ENCODE measurements at places on chromosomes 2 and 18.
A peak's percentile ranks its signal among the peaks of the same experiment; 100 is the strongest.

DNA sequence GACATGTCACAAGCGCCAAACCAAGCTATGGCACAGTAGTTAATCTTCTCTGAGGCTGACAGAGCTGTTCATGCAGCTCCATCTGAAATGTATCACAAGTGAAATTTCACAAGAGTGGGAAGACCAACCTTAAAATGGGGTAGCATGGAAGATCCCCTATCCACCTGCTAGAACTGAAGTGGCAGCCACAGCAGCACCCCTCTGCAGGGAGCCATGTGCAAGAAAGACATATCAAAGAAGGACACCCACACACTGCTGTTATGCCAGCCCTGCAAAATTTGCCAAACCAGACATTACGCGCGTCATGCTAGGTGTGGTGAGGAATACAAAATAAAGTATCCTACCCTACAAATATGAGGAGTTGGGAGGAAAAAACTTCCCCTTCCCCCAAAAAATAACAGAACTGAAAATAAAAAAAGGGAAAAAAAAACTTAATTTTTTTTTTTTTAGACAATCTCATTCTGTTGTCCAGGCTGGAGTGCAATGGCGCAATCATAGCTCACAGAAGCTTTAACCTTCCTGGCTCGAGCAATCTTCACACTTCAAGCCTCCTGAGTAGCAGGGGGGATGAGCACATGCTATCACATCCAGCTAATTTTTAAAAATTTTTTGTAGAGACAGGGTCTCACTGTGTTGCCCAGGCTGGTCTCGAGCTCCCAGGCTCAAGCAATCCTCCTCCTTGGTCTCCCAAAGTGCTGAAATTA, 76.2 kb downstream of the STK39 start:
- no peak for DNase-seq

DNA sequence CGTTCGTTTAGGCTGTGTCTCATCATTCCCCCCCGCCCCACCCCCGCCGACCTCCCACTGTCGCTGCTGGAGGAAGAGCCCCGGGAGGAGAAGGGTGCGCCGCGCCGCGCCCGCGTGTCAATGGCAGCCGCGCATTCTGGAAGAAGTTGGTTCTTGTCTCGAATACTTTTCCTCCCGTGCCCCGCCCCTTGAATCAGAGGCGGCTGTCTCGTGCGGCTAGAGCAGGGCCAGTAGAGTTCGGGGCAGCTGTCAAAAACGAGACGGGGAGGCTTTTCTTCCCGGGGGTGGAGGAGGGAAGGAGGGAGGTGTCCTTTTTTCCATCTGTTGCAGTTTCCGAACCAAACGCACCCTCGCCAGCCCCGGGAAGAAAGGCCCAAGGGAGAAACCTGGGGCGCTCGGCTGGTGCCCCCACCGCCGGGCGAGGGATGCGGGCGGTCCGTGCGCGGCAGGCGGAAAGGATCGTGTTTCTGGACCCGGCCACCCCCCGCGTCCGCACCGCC, 410 bp upstream of the TGIF1 start:
- DNase-seq: peak; percentile 70

DNA sequence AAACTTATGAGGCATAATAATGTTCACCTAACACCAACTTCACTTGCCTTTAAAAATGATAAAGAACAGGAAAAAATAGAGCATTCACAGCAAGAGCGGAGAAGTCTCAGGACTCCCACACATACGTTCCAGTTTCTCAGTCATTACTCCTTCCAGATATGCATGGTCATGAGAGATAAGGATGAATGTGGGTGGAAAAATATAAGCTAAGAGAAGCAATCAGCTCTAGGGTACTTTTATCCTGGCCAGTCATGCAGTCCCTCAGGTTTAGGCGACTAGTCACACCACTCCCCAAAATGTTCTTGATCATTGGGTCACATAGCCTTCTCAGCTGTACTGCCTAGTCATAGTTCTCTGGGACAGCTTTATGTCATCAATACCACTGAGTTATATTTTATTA, 29.2 kb upstream of the CCDC178 start:
- no peak for DNase-seq

DNA sequence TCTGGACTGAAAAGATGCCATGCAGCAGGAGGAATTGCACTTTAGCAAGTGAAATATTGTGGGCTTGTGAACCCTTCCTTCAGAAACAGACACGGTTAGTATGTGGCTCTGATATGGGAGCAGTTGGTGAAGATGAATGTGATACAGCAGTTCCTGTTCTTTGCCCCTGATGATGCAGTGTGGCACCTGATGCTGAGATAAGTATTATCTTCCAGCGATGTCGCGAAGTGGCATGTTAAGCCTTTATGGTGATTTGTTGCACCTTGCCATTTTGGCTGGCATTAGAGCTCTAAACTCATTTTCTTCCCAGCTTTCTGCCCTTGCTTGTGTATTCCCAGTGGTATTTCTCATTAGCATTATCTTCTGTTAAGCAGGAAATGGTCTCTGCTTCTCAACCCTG, 441.6 kb upstream of the RAB12 start:
- DNase-seq: no peak

GRCh38 chr2:174740721-174741120, 23.6 kb downstream of the CHRNA1 start:
- DNase-seq: no peak

- no peak for DNase-seq
Observed at GRCh38 chr2:240629619-240629967, 4.3 kb downstream of the GPR35 start.

GRCh38 chr2:120456867-120457266, 110.9 kb downstream of the INHBB start:
- DNase-seq: no peak

GRCh38 chr2:105181282-105181681, 60.3 kb upstream of the GPR45 start:
- no peak for DNase-seq

DNA sequence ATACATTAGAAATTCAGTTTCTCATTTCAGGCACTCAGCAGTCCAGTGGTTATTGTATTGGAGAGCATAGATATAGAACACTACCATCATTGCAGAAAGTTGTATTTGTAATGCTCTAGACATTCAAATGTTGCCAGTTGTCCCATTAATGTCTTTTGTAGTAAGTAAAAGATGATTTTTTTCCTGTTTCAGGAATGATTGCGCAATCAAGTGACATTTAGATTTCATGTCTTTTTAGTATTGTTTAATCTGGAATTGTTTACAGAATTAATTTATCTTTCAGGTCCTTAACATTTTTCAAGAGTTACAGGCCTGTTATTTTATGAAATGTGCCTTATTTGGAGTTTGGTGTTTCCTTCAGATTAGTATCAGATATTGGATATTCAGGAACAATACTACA, 134.7 kb downstream of the MSTN start:
- no peak for DNase-seq

DNA sequence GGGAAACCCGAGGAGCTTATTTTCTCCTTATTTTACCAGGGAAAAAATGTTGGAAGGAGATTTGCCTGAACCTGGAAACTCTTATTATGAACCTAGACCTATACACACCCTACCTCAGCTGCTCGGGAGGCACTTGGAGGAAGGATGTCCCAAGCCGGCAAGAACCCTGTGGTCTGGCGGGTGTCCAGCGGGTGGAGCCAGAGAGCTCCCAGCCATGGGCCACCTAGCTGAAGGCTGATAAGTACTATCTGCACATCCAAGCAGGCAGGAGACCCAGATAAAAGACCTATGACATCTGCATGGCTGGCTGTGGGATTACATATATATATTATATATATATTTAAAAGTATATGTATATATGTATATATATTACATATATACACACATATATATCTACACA, 1.1 kb upstream of the SLC14A1 start:
- peak; percentile 88 for DNase-seq

DNA sequence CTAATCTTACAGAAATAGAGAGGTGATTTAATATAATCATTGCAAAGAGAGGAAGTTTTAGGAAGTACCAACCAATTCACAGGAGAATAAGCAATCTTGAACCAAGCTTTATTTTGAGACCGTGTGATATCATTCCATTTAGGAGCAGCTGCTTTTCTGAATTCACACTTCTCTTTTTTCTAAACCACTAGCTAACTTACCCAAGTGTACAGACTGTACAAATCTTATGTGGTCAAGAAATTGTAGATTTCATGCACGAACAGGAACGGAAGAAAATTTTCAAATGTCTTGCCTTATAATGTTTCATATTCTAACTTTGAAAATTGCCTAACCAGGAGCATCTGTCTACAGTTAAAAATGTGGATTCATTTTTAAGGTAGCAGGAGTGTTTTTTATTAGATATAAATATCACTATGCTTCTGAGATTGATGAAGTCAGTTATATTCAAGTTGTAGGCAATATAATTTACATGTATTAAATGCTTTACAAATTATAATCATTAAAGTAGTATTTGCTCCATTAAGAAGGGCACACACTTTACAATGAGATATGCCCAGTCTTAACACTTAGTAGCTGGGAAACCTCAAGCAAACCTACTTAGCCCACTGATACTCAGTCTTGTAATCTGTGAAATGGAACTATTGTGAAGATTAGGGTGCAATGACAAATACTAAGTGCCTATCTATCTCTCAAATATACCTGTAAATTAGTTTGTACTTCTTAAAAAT, 302.2 kb upstream of the STON1 start:
- no peak for DNase-seq

DNA sequence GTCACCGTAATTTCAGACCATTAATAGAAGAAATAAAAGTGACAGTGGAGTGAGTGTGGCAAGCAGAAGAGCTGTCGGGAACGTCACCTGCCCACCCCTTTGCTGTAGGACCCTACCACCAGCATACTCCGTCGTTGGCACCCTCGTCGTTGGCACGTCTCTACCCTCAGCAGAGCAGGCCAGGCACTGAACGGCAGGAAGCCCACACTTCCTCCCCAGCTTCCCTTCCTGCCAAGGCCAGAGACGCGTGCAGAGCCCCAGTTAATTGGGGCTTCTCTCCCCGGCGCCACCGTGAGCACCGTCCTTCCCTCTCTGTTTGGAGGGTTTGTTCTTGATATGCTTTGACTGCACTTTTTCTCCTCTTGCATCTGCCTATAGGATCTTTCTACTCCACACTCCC, 27.0 kb upstream of the NFATC1 start:
- DNase-seq: no peak

DNA sequence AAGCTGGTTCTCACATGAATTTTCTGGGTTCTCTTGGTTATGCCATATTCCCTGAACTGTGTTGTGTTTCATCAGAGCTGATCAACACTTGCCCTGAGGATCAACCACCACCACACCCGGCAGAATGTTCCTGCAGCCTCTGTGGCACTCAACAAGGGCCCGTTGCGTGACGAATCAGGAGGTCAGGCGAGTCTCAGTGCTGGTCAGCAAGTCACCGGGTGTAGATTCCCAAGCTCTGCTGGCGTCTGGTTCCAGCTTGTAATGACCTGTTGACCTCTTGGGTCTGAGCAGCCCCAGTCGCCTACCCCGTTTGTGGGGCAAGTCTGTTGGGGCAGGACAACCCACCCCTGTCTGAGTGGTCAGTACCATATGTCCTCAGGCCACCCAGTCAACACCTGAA, 46.0 kb downstream of the ADCY3 start:
- no peak for DNase-seq

GRCh38 chr2:177403838-177404237, 11.3 kb downstream of the AGPS start:
- no peak for DNase-seq

GRCh38 chr18:46262856-46263255, 158.7 kb downstream of the HAUS1 start:
- no peak for DNase-seq

- DNase-seq: no peak
Observed at GRCh38 chr18:295756-296490, 28.1 kb upstream of the THOC1 start.

GRCh38 chr2:128601298-128602037, 282.8 kb upstream of the HS6ST1 start:
- no peak for DNase-seq

DNA sequence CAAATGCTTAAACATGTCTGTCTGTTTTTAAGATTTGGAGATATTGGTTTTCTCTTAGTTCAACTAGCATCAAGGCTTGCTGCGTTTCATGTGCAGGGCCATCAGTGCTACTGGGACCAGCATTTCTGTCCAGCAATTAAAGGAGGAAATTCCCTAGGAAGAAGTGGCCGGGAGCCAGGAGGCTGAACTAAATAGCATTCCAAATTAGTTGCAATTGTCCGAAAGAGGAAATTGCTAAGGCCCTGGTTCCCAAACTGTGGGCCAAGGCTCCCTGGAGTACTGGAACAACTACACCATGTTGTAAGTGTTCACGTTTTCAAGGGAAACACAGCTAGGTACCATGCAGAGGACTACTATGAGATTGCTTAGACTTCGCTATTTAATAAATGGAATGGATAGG, 257.9 kb downstream of the PTPRM start:
- DNase-seq: no peak

DNA sequence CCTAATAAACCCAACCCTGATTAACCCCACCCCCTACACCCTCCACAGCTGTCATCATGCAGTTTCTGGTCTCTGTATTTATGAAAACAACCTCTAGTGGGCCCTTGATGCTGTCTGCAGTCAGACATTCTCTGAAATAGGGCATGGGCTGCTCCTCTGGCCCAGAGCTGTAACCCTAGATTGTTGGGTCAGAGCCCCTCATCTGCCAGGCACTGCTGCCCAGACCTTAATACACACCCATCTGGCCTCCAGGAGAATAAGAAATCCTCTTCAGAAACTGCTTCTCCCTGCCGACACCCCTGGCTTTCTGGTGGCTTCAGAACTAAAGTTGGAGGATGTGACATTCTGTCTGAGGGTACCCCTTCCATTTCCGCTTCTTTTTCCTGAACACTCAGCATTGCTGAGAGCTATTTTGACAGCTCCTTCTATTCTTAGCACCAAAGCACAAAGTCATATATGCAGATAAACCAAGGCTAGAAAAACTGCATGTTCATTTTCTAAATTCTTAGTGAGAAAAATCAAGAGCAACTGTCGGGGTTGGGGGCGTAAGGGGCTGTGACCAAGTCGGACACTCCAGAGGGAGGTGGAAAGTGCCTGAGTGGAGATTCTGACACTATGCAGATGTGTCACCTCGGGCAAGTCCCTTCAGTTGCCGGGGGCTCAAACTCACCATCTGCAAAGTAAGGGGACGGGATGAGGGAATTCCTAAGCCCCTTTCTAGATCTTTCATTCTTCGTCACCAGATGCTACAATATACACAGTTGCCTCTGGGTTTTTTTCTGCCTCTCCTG, 28.7 kb downstream of the SRSF7 start:
- no peak for DNase-seq

GRCh38 chr18:62543021-62543420, 20.2 kb downstream of the ZCCHC2 start:
- no peak for DNase-seq

- DNase-seq: no peak
Observed at GRCh38 chr2:30262716-30263309, 31.5 kb downstream of the LBH start.

- DNase-seq: no peak
Observed at GRCh38 chr2:100592226-100592625, 29.4 kb downstream of the PDCL3 start.

GRCh38 chr18:75113455-75113854, 95.5 kb downstream of the PTGR3 start:
- DNase-seq: no peak

- DNase-seq: no peak
Observed at GRCh38 chr2:158138255-158138654, 36.6 kb downstream of the UPP2 start.

DNA sequence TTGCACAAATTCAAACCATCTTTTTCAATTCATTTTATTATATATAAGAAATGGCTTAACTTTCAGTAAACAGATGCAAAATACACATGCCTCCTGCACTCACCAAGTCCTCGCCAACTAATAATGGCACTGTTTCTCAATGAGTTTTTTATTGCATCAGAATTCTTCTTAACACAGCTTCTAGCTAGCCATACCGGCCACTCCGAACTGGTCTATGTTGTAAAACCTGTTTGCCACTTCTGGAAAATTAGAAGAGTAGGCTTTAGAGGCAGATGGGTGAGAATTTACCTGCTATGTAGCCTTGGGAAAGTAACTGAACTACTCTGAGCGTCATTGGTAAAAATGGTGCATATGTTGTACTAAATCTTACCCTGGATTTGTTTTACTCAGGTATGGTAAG, 100.6 kb upstream of the LHCGR start:
- no peak for DNase-seq
